Fibroblast of lung (primary cell): ENCODE measurements at places on chromosomes 5 and 9. TPM values are rescaled to one million over a fixed set of nuclear protein-coding genes. Genes with fewer than 3 reads are reported as not detected.

GRCh38 chr5:32586276-32586599 is 881 bp downstream of the SUB1 start:
- H3K36me3 ChIP-seq = no peaks in the 10 kb centered on the region
- H3K4me3 ChIP-seq = peak overlapping the region; percentile 84
- H3K27ac ChIP-seq = peak overlapping the region; percentile 95
- H3K27me3 ChIP-seq = no peaks in the 10 kb centered on the region
- H3K4me1 ChIP-seq = peaks cover 3% of the 10 kb centered on the region

Gene SMIM32
- not detected in 2 replicates for total RNA-seq

GRCh38 chr5:8288897-8289516 is 420.1 kb downstream of the MTRR start:
- H3K27ac ChIP-seq = no peak overlapping the region
- no peaks in the 10 kb centered on the region for H3K27me3 ChIP-seq
- no peak overlapping the region for H3K4me3 ChIP-seq
- no peak for DNase-seq
- no peaks in the 10 kb centered on the region for H3K4me1 ChIP-seq

Gene IFNA13
- not detected in 2 replicates for total RNA-seq

- H3K36me3 ChIP-seq = no peaks in the 10 kb centered on the region
- H3K4me1 ChIP-seq = no peaks in the 10 kb centered on the region
- no peak overlapping the region for H3K27ac ChIP-seq
- H3K27me3 ChIP-seq = no peaks in the 10 kb centered on the region
- no peak for DNase-seq
These were observed 107.8 kb downstream of the WNK2 start for GRCh38 chr9:93291536-93292287.

DNA sequence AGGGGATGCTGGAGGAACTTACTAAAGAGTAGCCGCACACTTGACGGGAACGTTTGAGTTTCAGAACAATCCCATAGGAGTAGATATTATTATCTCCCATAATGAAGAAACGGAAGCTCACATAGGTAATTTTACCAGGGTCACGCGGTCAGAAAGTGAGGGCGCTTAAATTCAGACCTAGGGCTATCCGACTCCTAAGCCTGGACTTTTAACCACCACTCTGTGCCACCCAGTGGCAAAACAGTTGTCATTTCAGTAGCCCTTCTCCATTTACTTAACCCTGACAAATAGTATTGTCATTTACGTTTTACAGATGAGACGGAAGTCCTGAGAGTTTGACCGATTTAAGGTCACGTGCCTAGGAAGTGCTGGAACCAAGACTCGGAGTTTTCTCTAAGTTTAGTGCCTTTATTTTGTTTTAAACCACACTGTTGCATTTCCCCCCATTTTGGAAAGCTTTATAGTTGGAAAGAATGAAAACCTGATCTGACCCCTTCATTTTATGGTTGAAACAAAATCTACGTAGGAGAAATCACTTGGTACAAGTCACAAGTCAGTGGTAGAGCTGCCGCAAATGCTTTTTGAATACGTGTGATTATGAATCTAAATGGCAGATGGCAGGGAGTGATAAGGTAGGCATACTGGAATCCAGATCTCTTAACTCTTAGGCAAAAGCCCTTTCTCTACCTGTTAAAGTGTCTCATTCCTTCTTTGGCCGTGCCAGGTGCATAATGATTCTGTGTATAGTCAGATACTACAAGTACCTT is 650 bp downstream of the MRRF start:
- H3K4me1 ChIP-seq = peaks cover 8% of the 10 kb centered on the region
- H3K27me3 ChIP-seq = no peaks in the 10 kb centered on the region
- peak overlapping the region; percentile 85 for H3K27ac ChIP-seq
- peaks cover 2% of the 10 kb centered on the region for H3K36me3 ChIP-seq
- peak; percentile 33 for DNase-seq
- peak overlapping the region; percentile 86 for H3K4me3 ChIP-seq

Gene LRRC19
- total RNA-seq = not detected in 2 replicates

GRCh38 chr5:173496129-173496882 is 120.1 kb downstream of the BOD1 start:
- no peak overlapping the region for H3K4me3 ChIP-seq
- no peaks in the 10 kb centered on the region for H3K27me3 ChIP-seq
- no peak overlapping the region for H3K27ac ChIP-seq
- H3K4me1 ChIP-seq = peaks cover 8% of the 10 kb centered on the region

- no peaks in the 10 kb centered on the region for H3K4me1 ChIP-seq
- H3K36me3 ChIP-seq = no peaks in the 10 kb centered on the region
- no peak for DNase-seq
These were observed 173.7 kb upstream of the SPEF2 start for GRCh38 chr5:35443803-35444595.

Gene SLIT3
- 4.6 and 8.0 TPM in 2 replicates for total RNA-seq

DNA sequence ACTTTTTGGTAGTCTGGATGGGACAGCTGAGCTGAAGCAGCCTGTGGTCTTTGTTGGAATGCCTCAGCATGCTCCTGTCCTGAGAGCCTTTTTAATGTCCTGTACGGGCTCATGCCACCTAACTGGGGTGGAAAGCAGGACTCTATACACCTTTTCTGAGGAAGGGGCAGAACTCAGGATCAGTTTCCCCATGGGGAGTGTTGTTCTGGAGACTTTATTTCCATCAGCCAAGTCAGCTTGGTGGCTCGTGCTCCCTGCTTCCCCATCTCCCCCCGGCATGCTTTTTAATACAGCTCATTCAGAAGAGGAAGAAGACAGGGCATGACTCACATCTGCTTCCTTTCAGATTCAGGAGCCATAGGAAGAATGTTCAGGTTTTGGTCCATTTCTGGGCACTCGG is 5.1 kb upstream of the SEPTIN8 start:
- H3K4me3 ChIP-seq = no peak overlapping the region
- DNase-seq = peak; percentile 79
- peaks cover 12% of the 10 kb centered on the region for H3K4me1 ChIP-seq

- DNase-seq = no peak
- peaks cover 19% of the 10 kb centered on the region for H3K36me3 ChIP-seq
- H3K4me3 ChIP-seq = no peak overlapping the region
These were observed 74.8 kb downstream of the PSMB7 start for GRCh38 chr9:124340219-124341069.

GRCh38 chr5:74442466-74442865 is 198.1 kb downstream of the ENC1 start:
- no peaks in the 10 kb centered on the region for H3K4me1 ChIP-seq
- no peaks in the 10 kb centered on the region for H3K27me3 ChIP-seq
- DNase-seq = peak; percentile 39

Gene ACSL6
- total RNA-seq = 0.26 and 0.33 TPM in 2 replicates

Gene SLC45A2
- under 0.01 TPM in 2 replicates for total RNA-seq

GRCh38 chr5:5040712-5041111 is 99.4 kb upstream of the ADAMTS16 start:
- H3K27me3 ChIP-seq = no peaks in the 10 kb centered on the region
- DNase-seq = peak; percentile 21
- no peak overlapping the region for H3K27ac ChIP-seq
- no peaks in the 10 kb centered on the region for H3K4me1 ChIP-seq
- H3K4me3 ChIP-seq = no peak overlapping the region

Gene WHRN
- total RNA-seq = 0.51 and 1.8 TPM in 2 replicates

DNA sequence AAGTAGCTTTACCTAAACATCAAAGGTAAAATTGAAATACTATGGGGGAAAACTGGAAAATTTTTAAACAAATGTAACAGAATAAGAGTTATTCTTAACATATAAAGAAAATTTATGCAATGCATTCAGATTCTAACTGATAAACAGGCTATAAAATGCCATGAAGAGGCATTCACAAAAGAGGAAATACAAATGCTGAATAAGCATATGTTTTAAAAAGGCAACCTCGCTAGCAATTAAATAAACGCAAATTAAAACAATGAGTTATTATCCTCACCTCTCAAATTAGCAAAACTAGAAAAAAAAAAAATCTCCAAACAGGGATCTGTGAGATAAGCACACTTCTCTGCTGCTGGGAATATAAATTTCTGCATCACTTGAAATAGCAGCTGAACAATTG is 63.2 kb upstream of the BRINP1 start:
- no peak overlapping the region for H3K27ac ChIP-seq
- no peaks in the 10 kb centered on the region for H3K27me3 ChIP-seq

GRCh38 chr5:179727106-179727505 is 5.5 kb upstream of the MAML1 start:
- H3K27me3 ChIP-seq = no peaks in the 10 kb centered on the region
- no peak for DNase-seq
- H3K4me3 ChIP-seq = no peak overlapping the region
- H3K4me1 ChIP-seq = peaks cover 3% of the 10 kb centered on the region
- peaks cover 16% of the 10 kb centered on the region for H3K36me3 ChIP-seq

Gene TMEM174
- not detected in 2 replicates for total RNA-seq

Gene RANBP17
- 3.5 and 10.0 TPM in 2 replicates for total RNA-seq

DNA sequence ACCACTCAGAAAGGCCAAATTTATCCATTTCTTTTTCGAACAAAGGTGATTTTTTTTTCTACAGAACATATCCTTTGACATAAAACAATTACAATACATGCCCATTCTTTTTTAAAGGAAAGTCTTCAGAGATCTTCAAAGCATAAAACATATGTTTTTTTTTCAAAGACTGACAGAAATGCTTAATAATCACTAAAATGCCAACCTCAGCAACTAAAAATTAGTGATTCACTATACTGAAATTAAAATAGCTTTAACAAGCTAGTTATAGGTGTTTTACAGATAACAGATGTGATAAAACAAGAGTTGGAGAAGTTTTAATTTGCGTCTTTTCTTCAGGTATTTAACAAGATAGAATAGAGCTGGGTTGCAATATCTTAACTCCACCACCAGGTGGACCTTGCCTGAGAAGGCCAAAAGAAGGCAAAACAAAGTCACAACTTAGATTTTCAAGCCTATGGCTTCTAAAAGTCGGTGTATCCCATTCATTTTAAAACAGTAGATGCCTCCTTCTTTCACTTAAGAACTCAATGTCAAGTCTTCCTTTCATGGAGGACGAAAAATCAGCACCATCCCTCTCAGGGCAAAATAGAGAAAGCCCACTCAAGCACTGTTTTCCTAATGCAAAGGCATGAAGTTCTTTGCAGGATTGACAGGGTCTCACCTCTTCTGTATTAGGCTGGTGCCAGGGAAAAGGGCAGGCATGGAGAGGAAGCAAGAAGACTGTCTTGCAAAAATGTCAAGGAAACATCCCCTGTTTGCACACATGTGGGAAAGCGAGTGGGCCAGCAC is 31.1 kb upstream of the CPLX2 start:
- H3K36me3 ChIP-seq = no peaks in the 10 kb centered on the region
- DNase-seq = peak; percentile 33
- no peak overlapping the region for H3K27ac ChIP-seq
- H3K27me3 ChIP-seq = no peaks in the 10 kb centered on the region

DNA sequence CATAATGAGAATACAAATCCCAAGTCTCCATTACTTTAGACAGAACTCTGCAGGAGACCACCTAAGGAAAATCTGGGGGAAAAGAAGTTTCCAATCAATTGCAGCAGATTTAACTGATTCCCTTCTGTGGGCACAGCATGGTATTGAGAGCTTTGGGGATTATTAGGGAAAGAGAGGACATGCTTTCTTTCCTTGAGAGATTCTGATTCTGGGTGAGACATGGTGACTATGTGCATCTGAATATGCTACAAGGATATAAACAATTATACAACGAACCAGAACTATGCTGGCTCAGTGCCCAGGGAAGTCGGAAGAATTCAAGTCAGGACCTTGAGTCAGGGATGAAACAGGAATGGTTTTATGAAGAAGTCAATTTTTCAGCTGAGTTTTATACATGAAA is 183.7 kb downstream of the PDE4D start:
- H3K27ac ChIP-seq = no peak overlapping the region
- no peak overlapping the region for H3K4me3 ChIP-seq
- H3K36me3 ChIP-seq = no peaks in the 10 kb centered on the region

DNA sequence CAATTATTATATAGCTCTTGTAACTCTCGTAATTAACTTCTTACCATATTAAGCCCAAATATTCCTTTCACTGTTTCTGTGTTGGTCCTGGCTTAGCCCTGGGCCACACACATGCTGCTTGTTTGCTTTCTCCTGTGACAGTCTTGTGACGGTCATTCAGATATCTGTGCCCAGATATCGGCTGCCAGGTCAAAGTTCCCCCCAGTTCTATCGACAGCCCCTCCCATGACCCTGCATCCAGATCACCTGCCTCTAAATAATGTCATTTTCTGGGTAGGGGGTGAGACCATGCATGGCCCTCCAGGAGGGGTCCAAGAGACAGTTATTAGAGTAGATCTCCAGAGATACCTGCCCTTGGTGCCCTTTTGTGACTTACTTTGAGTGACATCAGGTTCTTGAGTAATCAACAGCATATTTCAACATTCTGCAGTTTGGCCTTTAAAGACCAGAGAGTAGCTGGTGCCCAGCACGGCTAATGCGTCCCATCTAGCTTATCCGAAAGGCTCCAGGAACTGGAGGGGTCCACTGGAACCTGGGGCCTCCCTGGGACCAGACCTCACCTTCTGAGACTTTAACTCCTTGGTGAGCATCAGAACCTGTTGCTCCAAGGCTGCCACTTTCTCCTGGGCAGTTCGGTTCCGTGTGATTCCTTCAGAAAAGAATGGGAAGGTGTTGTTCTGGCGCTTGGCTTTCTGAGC is 26.9 kb downstream of the TBC1D2 start:
- H3K27ac ChIP-seq = no peak overlapping the region
- H3K4me3 ChIP-seq = no peak overlapping the region
- H3K36me3 ChIP-seq = peaks cover 11% of the 10 kb centered on the region
- no peaks in the 10 kb centered on the region for H3K27me3 ChIP-seq

- H3K27ac ChIP-seq = no peak overlapping the region
- DNase-seq = no peak
- peaks cover 5% of the 10 kb centered on the region for H3K4me1 ChIP-seq
- no peak overlapping the region for H3K4me3 ChIP-seq
- H3K36me3 ChIP-seq = no peaks in the 10 kb centered on the region
- H3K27me3 ChIP-seq = no peaks in the 10 kb centered on the region
These were observed 29.0 kb upstream of the SSBP2 start for GRCh38 chr5:81779916-81780266.

Gene CAMSAP1
- 17.7 and 18.8 TPM in 2 replicates for total RNA-seq

Gene SLC24A2
- total RNA-seq = under 0.01 TPM in 2 replicates

DNA sequence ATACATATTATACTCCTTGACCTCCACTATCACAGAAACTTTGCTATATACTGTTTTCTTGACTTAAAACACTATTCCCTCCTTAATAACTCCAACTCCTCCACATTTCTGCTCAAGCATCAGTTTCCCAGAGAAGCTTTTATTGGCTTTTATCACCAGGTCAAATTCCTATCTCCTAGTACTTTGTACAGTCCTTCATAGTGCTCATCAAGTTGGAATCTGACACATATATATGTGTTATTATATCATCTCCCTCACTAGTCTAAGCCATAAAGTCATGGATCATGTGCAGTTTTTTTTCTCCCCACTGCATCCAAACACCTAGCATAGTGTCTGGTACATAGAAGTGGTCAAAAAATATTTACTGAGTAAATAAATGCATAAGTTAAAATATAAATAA is 59.1 kb downstream of the BHMT start:
- H3K27ac ChIP-seq = no peak overlapping the region
- H3K4me3 ChIP-seq = no peak overlapping the region
- DNase-seq = no peak

Gene RNF183
- not detected in 2 replicates for total RNA-seq

Gene TLR4
- 2.6 and 3.1 TPM in 2 replicates for total RNA-seq

Gene GPR150
- total RNA-seq = under 0.01 and 0.33 TPM in 2 replicates

- no peak overlapping the region for H3K27ac ChIP-seq
- H3K36me3 ChIP-seq = no peaks in the 10 kb centered on the region
- H3K4me3 ChIP-seq = no peak overlapping the region
- no peaks in the 10 kb centered on the region for H3K4me1 ChIP-seq
These were observed 39.6 kb downstream of the SNX30 start for GRCh38 chr9:112789891-112790774.

- H3K36me3 ChIP-seq = no peaks in the 10 kb centered on the region
- H3K4me1 ChIP-seq = peaks cover 7% of the 10 kb centered on the region
- no peaks in the 10 kb centered on the region for H3K27me3 ChIP-seq
- DNase-seq = peak; percentile 21
These were observed 15.0 kb downstream of the ARHGAP26 start for GRCh38 chr5:142785206-142785605.

Gene SLC6A19
- total RNA-seq = not detected in 2 replicates

Gene NEUROG1
- not detected in 2 replicates for total RNA-seq

Gene PDE6A
- under 0.01 TPM in 2 replicates for total RNA-seq
